Hepatic stellate cell (primary cell): ENCODE measurements at places on chromosomes 2 and 18.
A peak's percentile ranks its signal among the peaks of the same experiment; 100 is the strongest.

DNA sequence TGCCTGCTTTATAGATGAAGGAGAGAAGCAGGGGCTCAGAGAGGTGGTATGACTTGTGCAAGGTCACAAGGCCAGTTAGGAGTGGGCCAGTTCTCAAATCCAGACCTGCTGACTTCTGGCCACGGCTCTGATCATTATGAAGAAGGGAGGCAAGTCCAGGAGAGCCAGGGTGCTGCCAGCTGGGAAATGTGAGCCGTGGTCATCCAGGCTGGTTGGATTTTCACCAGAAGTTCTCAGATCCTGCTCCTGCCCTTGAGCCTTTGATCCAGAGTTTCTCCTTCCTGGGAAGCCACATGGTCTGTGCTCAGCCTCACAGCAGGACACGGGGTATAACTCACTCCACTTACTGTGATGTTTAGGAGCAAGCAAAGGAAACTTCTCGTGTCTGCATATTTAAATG is 239.9 kb downstream of the KLHL29 start:
- DNase-seq: no peak

DNA sequence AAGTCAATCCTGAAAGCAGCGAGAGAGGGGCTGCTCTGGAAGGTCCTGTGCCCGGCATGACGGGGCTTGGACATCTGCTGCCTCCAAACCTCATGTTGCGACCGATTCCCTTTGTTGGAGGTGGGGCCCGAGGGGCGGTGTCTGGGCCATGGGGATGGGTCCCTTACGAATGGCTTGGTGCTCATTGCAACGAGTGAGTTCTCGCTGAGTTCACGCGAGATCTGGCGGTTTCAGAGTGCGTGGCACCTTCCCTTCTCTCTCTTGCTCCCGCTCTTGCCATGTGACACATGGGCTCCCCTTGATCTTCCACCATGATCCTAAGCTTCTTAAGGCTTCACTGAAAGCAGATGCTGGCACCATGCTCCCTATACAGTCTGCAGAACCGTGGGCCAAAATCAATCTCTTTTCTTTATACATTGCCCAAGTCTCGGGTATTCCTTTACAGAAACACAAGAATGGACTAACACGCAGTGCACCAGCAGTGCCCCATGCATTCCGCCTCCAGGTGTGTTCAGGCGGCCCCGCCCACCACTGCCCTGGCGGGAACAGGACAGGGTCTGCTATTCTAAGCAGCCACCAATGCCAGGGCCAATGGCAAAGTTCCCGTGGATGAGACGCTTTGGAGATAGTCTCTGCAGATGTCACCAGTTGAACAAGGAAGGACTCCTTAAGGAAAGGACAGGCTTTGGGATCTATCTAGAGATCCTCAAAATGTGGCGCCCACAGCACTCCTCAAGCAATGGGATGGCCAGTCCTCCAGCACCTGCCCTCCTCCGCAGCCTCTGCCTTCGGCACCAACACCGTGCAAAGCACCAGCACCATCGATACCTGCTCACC is 63.4 kb downstream of the ZNF516 start:
- DNase-seq: no peak

DNA sequence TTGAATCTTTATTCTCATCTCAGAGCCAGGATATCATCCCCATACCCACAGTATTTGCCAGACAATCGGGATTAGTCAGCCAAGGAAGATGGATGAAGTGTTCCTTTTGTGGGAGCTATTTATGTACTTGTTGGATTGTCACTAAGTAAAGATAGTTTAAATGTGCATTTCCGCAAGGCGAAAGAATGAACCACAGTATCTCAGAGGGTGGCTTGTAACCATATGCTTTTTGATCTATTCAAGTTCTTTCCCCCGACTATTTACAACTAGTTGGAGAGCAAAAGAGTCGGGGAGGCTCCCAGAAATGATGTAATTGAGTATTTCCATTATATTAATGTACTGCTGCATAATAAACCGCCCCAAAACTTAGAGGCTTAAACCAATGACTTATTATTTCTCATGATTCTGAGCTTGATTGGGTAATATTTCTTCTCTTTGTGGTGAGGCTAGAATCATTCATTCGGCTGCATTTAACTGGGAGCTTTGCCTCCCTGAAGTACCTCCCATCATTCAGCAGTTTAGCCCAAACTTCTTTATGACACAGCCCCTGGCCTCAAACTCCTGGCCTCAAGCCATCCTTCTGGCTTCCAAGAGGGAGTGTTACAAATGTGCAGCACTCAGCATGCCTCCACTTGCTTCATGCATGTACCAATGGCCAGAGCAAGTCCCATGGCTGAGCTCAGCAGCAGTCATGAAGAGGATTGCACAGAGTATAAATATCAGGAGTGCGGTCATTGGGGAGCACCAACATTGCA is 423.7 kb downstream of the METTL4 start:
- no peak for DNase-seq

- no peak for DNase-seq
Observed at GRCh38 chr2:179985163-179985820, 21.8 kb downstream of the CWC22 start.

GRCh38 chr2:216015722-216016464 is 2.5 kb upstream of the MREG start:
- no peak for DNase-seq

- peak; percentile 29 for DNase-seq
Observed at GRCh38 chr18:58402247-58402646, 226.6 kb downstream of the ALPK2 start.
